ENCODE measurements at places on chromosomes 1 and 21.

DNA sequence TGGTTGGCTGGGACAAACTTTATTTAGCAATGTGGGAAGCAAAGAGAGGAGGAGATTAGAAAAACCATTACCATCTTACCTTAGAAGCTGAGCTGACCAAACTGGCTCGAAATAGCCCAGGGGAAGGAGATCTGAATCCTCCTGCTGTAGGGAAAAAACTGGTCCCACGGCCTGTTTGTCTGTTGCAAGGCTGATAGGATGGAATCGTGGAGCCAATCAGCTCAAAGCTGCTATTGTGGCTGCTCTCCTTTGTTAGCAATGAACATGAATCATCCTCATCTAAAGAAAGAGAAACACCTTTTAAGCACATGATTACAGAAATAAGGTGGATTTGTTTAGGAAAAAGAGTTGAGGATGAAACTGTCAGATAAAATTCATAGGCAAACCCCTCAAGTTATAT, 21.5 kb downstream of the CLSPN start:
- DNase-seq: no peak

GRCh38 chr1:98849969-98850636, 154.6 kb downstream of the PLPPR5 start:
- no peak for DNase-seq

GRCh38 chr1:165342587-165342986, 13.9 kb downstream of the LMX1A start:
- no peak for DNase-seq

- DNase-seq: no peak
These were observed 159.5 kb downstream of the ETS2 start for GRCh38 chr21:38965241-38965640.

- no peak for DNase-seq
These were observed 60.8 kb downstream of the BCAR3 start for GRCh38 chr1:93620841-93621210.

GRCh38 chr1:184056921-184057555, 5.5 kb downstream of the TSEN15 start:
- no peak for DNase-seq

DNA sequence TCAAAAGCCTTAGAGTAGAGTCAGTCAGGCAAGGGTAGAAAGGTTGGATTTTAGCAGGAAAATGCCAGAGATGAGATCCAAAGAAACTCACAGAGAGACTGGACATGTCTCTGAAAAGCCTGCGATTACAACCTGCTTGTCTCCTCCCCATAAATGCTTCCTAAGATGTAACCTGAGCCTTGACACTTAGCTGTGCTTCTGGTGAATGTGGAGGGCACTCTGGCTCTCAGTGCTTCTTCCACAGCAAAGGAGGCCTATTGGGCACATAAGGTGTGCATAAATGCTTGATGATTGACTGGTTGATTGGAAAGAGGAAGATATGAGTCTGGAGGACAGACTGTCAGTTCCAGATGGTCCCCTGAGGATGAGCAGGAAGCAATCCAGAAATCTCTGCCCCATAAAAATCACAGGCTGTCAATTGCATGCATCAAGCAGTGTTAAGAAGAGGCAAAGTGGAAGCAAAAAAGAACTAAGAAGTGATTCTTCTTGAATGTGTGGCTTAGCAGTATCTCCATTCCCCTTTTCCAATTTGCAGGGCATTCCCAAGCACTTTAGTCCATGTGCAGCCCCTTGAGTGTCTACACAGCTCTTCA, 236.2 kb upstream of the RRP15 start:
- DNase-seq: no peak

GRCh38 chr1:118933051-118933781, 54.9 kb downstream of the TBX15 start:
- DNase-seq: no peak

GRCh38 chr1:25616987-25617624, 515 bp downstream of the MAN1C1 start:
- DNase-seq: peak; percentile 80

DNA sequence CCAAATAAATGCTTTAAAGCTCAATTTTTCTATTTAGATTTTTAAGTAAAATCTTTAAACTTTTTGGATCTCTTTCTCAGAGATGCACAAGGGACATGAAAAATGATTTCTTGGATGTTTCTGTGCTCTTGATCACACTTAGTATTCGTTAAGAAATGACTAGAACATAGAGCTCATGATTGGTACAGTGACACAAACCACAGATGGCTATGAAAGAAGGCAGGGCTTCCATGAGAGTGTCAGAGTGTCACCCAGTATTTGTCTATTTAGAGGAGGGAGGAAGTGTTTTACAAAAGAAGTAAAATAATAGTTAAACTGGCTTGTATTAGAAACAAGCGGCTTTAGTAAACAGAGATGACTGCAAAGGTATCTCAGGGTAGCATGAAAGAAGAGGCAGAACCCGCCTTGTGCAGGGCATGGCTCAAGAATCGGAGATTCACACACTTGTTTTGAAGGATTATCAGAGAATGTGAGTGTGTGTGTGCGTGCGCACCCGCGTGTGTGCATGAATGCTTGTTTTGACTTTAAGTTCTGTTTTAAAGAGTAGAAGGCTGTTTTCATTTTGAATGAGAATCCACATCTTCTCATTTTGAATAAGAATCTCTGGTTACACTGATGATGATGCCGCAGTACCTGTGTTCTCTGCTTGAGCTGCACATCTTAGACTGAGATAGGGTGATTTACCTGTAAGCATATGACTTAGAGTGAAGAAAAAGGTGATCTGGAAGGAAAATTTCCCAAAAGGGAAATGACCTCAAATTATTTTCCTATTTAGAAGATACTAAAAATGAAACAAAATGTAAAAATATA, 82.1 kb downstream of the VPS26C start:
- DNase-seq: no peak

DNA sequence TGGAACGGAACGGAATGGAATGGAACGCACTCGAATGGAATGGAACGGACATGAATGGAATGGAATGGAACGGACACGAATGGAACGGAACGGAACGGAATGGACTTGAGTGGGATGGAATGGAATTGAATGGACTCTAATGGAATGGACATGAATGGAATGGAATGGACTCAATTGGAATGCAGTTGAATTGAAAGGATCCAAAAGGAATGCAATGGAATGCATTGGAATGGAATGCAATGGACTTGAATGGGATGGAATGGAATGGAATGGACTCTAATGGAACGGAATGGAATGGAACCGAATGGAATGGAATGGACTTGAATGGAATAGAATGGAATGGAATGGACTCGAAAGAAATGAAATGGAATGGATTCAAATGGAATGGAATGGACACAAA, 102.4 kb upstream of the OR4F16 start:
- no peak for DNase-seq

- no peak for DNase-seq
These were observed 7.1 kb downstream of the RHBG start for GRCh38 chr1:156376146-156376545.

- no peak for DNase-seq
These were observed 18.1 kb downstream of the LMOD1 start for GRCh38 chr1:201928266-201928665.

GRCh38 chr1:32377541-32378220, 15.3 kb downstream of the TSSK3 start:
- no peak for DNase-seq

DNA sequence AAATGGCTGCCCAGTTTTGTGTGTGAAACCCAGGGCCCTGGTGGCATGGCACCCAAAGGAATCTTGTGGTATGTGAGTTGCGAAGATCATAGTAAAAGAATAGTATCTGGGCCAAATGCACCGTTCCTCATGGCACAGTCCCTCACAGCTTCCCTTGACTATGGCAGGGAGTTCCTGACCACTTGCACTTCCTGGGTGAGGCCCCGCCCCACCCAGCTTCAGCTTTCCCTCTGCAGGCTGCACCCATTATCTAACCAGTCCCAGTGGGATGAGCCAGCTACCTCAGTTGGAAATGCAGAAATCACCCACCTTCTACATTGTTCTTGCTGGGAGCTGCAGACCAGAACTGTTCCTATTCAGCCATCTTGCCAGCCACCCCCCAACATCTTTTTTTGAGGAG, 63.0 kb downstream of the SLC5A9 start:
- DNase-seq: no peak

GRCh38 chr21:38769191-38769780, 36.4 kb upstream of the ETS2 start:
- DNase-seq: no peak

DNA sequence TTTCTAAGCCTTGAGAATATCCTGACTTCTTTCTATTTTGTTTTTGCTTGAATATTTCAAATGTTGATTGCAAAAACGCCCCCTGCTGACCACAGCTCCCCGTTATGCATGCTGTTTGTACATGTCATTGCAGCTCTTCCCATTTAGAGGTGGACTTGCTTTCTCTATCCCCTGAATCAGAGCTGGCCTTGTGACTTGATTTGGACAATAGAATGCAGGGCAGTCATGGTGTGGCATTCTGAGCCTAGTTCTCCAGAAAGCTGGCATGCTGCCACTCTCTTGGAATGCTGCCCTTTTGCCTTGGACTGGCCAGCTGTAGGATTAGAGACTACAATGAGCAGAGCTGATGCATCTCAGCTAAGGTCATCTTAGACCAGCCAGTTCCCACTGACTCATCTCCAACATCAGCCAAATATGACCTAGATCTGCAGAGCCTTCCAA, 1561.5 kb downstream of the MRPL39 start:
- no peak for DNase-seq

GRCh38 chr1:201640624-201641023, 101.7 kb downstream of the NAV1 start:
- DNase-seq: no peak

- no peak for DNase-seq
These were observed 55.9 kb upstream of the GRHL3 start for GRCh38 chr1:24263211-24263610.

DNA sequence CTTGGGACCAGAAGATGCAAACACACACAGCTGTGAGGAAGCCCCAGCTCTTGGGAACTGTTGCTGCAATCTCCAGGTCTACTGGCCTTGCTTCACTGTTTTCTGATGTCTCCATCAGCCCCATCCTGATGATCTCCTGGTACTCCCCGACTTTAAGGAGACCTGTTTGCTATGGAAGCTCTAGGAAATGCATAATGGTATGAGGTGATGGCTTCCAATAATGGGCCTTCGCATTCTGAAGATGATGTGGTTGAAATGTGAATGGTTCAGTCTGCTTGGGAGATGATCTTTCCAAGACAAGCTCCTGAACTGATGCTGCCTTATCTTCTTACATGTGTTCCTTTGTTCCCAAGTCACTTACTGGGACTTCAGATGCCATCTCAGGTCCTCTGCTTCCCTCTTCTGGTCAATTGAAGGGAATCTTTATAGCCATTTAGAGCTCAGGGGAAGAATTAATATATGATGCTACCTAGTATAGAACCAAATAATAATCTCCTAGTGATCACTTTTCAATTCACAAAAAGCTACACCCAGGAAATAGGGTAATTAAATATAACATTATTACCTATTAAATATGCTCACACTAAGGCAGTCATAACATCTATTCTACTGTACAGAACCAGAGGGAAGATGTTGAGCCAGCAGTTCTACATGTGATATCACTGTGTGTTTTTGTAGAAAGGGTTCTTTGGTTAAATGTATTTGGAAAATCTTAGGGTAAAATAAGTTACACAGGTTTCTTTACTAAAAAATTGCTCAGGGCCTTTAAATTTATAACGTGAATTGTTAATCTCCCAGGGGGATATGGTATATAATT, 73.9 kb upstream of the VTCN1 start:
- no peak for DNase-seq

- DNase-seq: no peak
These were observed 50.5 kb downstream of the RNF115 start for GRCh38 chr1:145773423-145773822.

DNA sequence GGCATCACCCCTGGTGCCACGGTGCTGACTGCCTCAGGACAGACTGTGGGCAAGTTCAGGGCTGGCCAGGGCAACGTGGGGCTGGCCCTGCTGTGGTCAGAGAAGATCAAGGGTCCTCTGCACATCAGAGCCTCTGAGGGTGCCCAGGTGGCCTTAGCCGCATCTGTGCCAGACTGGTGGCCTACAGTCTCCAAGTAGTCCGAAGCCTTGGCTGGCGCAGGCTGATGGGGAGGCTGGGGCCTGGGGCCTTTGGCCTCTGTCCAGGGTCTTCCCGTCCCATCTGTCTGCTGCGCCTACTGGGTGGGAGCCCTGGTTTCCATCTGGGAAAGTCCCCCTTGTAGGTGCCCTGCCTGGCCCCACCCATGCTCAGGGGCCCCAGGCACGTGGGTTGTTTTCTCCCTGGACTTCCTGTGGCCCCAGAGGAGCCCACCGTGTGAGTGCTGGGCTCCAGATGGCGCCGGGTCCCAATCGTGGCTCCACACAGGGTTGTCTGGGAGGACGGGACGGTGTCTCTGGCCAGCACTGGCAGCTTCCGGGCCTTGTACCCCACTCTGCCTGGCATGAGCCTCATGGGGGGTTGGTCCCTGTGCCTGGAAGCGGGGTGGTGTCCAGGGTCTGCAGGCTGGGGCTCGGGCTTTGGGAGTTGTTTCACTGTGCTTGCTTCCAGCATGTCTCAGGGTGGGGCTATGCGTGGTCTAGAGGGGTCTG, 9.9 kb downstream of the IBA57 start:
- no peak for DNase-seq

DNA sequence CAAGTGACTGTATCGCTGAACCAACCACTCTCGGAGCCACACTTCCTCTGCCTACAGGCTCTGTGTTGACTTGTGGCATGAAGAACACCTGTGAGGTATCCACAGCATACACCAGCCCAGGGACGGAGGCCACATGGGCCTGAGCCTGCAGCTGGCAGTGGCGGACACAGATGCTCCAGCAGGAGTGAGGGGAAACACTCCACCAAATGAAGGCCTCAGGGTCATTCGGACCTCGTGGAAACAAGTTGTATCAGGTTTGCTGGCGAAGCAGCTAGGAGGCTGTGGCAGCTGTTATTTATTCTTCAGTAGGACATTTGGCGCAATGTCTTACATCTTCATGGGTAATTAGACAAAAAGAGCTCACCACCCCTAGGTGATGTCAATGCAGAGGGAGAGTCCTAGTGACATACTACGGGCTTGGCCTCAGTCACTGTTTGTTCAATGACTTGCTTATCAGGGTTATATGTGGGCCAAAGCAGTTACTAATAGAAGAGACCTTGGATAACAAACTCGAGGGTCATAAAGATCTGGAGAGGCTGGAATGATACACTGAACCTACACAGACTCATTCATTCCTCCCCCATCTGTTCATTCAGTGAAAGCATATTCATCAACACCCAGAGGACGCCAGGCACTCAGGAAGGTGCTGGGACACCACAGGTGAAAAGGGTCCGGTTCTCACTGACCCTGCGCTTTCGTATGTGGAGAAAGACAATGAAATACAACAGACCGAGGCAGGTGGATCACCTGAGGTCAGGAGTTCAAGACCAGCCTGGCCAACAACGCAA, 11.6 kb upstream of the ETS2 start:
- no peak for DNase-seq

DNA sequence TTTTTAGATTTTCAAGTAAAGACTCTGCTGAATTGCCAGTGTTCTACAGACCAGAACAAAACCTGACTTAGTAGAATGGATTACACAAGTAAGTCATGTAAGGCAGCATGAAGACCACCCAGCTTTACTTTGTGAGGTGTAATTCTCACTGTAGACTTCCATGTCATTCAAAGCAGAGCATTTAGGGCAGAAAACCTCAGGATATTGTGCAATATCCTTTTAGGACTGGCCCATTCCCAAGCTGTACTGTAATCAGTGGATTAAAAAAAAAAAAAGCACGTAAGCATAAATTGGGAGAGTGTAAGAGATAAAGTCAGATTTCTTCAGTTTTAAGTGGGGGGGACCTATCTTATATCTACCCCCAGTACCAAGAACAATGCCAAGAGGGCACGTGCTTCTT, 380.5 kb upstream of the PRMT6 start:
- DNase-seq: no peak

- DNase-seq: no peak
These were observed 2.7 kb downstream of the HIVEP3 start for GRCh38 chr1:41915786-41916571.
